T1000 (cell line): ENCODE measurements at places on chromosomes 6 and 20.

DNA sequence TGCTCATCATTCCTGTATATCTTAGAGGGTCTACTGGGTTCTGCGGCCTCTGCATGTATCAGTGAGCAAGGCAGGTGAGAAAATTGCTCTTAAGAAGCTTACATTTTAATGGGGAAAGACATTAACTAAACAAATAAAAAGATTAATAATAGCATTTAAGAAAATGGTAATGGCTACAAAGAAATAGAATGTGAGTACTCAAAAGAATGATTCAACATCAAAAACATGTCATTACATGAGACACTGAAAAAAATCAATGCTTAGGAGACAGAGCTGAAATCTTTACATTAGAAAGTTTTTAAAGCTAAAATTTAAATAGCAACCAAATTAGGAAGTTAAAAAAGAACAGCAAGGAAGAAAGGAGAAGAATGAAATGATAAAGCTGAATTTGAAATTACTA is 146.9 kb upstream of the PHACTR1 start:
- DNase-seq, result no peak

DNA sequence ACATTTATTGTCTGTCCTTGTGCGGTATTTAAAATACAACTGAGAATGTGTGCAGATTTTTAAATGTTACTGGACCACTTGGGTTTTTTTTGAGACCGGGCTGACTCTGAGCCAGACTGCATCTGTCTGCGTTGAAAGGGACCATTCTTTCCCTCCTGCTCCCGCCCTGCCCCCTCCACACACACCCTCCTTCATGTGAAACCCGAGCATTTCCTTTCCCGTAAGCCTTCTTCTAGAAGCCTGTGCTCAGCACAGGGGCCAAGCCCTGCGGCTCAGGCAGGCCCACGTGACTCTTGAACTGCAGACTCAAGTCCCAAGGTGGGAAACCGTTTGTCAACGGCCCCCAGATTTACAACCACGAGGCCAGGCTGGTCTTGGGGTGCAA is 82.7 kb upstream of the FOXC1 start:
- DNase-seq, result no peak

GRCh38 chr6:110404607-110405006 is 10.8 kb downstream of the DDO start:
- DNase-seq, result no peak

- DNase-seq, result no peak
These were observed 4.3 kb downstream of the SMIM26 start for GRCh38 chr20:18571578-18571977.

DNA sequence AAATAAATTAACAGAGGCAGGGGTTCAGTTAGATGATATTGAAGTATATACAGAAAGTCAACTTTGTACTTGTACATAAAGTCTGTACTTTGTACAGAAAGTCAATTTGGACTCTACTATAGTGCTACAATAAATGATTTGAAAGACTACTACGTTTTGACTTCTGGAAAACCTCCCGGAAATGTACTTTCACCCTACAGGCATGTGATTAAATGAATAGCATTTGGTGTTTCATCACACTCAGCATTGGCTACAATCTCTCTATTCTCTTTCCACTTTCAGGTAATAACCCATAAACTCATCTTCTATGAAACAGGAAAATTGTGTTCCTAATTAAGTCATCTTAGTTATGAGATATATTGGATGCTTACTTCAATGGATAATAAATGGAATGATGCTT is 25.6 kb upstream of the MC3R start:
- no peak for DNase-seq

- DNase-seq, result no peak
These were observed 142.7 kb downstream of the TENT5A start for GRCh38 chr6:81609736-81610135.

GRCh38 chr6:125718109-125718508 is 31.3 kb upstream of the HEY2 start:
- no peak for DNase-seq

GRCh38 chr6:150999107-150999506 is 133.6 kb downstream of the MTHFD1L start:
- no peak for DNase-seq

DNA sequence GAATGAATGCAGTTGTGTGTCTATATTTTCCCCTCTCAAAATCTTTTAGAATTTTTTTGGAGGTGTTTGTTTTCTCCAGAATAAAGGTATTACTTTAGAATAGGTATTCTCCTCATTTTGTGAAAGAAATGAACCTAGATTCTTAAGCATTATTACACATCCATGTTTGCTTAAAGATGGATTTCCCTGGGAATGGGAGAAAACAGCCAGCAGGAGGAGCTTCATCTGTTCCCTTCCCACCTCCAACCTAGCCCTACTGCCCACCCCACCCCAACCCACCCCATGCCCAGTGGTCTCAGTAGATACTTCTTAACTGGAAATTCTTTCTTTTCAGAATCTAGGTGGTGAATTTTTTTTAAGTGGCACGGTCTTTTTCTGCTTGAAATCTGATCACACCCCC is 127.8 kb downstream of the CD109 start:
- no peak for DNase-seq

- DNase-seq, result peak; percentile 10
These were observed 44.3 kb downstream of the KHDC1L start for GRCh38 chr6:73180763-73181619.

DNA sequence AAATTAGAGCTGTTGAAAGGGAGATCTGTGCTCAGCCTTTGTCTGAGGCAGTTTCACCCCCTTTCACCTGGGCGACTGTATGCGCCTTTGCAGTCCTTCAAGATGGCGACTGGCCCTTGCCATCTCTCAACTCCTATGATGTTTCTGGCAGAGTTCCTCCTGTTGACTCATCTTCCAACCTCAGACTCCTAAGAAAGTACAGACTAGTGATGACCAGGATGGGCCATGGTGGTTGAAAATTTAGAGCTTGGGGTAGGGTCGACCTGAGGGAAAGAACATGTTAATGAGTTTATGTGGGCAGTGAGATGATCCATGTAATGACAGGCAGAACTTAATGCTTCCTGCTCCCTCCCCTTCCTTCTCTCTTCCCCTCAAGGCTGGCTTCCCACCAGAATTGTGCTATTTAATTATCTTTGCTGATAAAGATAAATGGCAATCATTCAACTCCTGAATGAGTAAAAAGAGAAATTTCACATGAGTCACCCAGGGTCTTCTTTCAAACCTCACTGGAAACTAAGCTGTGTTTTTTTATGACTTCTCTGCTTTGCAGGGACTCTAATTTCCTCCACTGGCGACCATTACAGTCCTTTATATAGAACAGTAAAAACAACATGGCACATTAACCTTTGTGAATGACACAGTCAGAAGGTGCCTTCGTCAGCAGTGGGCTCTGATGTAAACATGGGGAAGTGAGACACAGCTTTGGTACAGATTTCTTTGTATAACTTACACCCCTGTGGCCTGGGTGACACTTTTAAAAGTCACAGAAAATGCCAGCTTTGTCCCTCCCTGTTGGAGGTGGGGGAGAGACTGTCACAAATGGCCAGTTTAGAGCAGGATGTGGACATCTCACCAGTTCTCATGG is 103.5 kb downstream of the SCP2D1 start:
- DNase-seq, result no peak

GRCh38 chr6:118908441-118908840 is 14.5 kb downstream of the ASF1A start:
- DNase-seq, result no peak

GRCh38 chr20:37643400-37643799 is 50.4 kb upstream of the CTNNBL1 start:
- DNase-seq, result no peak

- no peak for DNase-seq
These were observed 5.2 kb upstream of the BTN2A2 start for GRCh38 chr6:26377719-26378118.

GRCh38 chr20:36865076-36865860 is 10.7 kb upstream of the TLDC2 start:
- DNase-seq, result no peak

DNA sequence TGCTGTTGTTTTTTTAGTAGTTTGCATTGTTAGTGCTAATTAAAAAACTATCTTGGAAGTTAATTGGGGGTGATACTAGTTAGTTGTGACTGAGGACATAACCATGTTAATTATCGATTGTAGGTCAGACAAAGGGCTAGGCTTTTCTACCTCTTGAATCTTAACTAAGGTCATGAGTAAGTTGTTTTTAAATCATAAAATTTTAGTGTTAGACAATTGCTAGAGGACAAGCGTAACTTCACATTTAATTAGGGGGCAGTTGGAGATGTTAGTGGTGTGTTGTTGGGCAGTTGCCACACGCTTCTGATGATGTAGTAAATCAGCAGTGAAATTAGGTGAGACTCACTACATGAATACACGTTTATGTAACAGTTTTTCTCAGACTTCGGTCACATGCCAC is 619.1 kb upstream of the FLRT3 start:
- DNase-seq, result no peak

DNA sequence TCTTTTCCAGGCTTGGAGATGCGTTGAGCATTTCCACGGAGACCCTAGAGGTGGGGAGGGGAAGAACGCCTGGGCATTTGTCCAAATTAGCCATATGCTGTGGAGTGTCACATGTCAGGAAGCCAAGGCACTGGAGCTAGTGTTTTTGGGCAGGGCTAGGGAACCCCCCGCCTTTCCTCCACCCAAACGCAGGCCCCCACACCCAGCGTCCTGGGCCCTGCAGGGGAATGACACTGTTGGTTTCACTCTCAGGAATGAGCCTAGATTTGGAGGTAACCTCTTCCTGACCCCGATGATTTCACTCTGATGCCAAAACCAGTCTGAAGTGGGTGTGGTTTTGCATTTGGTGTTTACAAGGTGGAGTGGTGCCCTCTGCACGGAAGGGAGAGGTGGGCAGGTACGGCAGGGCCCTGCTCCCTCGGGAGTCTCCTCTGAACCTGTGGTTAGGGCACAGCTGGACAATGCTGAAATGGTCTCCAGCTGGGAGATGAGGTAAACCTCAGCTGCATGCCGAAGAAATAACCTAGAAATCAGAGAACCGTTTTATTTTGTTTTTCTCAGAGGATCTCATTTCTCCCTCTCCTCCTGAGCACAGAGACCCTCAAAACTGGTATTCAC is 29.5 kb downstream of the MTHFD1L start:
- DNase-seq, result no peak

DNA sequence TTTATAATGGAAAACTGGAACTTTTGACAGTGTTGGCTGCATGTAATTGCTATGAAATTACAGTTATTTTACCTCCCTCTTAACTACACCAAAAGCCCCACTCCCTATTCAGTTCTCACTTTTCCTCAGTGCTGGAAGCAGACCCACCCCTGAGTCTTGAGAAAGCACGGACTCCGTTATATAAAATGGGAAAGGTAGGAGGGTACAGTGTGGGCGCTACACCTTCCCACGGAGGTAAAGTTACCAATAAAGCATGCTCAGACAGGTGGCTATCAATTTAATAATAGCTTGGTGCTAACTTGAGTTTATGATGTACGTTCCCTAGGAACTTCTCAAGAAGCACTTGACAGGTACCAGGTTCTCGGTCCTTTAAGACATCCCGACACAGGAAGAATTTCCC is 59.0 kb downstream of the CLIC5 start:
- DNase-seq, result no peak

- DNase-seq, result no peak
These were observed 29.7 kb downstream of the CEP162 start for GRCh38 chr6:84197708-84198107.

DNA sequence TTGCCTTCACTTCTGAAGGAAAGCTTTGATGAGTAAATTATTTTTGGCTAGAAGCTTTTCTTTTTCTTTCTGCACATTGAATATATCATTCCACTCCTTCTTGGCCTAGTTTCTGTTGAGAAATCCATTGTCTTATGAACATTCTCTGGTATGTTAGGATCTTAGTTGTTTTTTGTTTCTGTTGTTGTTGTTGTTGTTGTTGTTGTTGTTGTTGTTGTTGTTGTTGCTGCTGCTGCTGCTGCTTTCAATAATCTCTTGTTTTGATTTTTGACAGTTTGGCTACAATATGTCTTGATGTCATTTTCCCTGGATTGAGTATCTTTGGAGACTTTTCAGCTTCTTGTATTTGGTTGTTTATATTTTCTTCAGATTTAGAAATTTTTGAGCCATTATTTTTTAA is 836.5 kb upstream of the MAN1A1 start:
- DNase-seq, result no peak

- DNase-seq, result no peak
These were observed 104.9 kb upstream of the TFAP2D start for GRCh38 chr6:50608421-50608820.

GRCh38 chr20:43840382-43841070 is 74.1 kb upstream of the TOX2 start:
- no peak for DNase-seq

DNA sequence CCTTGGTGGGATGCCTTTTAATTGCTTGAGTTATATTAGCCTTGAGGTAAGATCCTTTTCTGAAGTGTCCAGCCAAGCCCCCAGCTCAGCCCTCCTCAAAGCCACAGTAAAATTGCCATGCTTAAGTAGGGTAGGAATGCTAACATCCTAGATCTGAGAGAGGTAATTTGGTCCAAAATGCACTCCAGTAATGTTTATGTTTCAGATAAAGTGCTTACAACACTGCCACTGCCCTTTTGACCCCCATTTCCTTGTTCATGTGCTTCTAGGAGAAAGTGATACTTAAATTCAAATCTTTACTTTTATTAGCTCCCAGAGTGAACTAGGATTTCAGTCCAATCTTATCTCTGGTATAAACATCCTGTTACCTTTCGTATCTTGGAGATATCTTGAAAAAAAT is 318.0 kb downstream of the BMP2 start:
- DNase-seq, result no peak

- DNase-seq, result no peak
These were observed 1.1 kb downstream of the MAPRE1 start for GRCh38 chr20:32820698-32821377.

- no peak for DNase-seq
These were observed 201.4 kb downstream of the ARHGAP18 start for GRCh38 chr6:129508477-129509145.

DNA sequence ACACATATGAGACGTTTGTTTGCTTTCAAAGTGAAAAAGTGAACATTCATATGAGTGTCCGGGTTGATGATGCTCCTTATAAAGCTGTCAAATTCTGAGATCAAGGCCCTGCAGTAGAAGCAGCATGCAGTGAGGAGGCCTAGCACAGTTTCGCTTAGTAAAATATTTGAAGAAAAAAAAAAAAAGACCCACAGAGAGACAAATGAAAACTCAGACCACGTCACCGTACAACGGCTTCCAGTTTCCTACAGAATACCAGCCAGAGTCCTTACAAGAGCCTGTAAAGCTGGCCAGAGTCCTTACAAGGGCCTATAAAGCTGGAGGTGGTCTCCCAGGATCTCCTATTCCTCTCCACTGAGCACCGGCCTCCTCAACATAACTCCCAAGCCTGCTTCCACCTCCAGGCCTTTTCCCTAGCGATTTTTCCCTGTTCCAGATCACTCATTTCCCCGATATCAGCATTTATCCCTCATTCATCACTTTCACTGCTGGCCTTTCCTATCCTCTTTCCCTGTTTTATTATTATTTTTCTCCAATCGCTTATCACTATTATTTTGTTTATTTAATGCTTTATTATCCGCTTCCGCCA is 1.5 kb upstream of the HMGN4 start:
- no peak for DNase-seq
